ENCODE measurements at places on chromosomes 11 and 22.

DNA sequence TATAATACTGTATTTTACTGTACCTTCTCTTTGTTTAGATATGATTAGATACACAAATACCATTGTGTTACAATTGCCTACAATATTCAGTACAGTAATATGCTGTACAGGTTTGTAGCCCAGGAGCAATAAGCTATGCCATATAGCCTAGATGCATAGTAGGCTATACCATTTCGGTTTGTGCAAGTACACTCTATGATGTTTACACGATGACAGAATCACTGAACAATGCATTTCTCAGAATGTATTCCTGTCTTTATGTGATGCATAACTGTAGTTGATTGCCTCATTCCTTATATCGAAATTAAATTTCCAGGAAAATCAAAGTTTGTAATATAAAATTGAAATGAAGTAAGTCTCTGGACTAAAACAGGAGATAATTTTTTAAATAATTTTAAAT is 49.3 kb upstream of the OR5P2 start:
- no peak for DNase-seq

GRCh38 chr11:29327891-29328290 is 688.9 kb downstream of the KCNA4 start:
- no peak for DNase-seq

GRCh38 chr22:28819253-28820096 is 19.1 kb upstream of the XBP1 start:
- no peak for DNase-seq

GRCh38 chr11:124602193-124602592 is 9.0 kb upstream of the PANX3 start:
- no peak for DNase-seq

- no peak for DNase-seq
Measured at GRCh38 chr11:36077886-36078685, 134.2 kb downstream of the LDLRAD3 start.
